ENCODE measurements at places on chromosomes 16 and 17.
A peak's percentile ranks its signal among the peaks of the same experiment; 100 is the strongest.

- peak; percentile 86 for DNase-seq
These were observed 88.5 kb downstream of the SMG6 start for GRCh38 chr17:2214929-2215615.

GRCh38 chr17:45784741-45785479 is 790 bp downstream of the CRHR1 start:
- DNase-seq: no peak

GRCh38 chr17:51245535-51245934 is 14.3 kb downstream of the MBTD1 start:
- DNase-seq: no peak

DNA sequence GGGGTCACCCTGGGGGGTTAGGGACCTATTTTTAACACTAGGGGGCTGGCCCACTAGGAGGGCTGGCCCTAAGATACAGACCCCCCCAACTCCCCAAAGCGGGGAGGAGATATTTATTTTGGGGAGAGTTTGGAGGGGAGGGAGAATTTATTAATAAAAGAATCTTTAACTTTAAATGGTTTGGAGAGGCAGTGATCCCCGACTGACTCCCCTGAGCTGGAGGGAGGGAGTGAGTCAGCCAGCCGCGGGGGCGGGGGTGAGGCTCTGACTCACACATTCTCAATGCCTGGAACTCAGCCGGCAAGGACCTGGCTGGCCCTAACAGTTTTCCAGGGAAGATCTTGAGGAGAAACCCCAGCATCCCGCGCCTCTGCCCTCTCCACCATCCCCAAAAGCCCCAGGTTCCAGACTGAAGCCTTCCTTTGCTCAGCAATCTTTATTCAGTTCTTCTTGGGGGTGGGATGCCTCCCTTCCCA is 1.5 kb downstream of the HCFC1R1 start:
- DNase-seq: peak; percentile 98

- no peak for DNase-seq
These were observed 864.0 kb downstream of the KCNJ2 start for GRCh38 chr17:71033336-71033735.

GRCh38 chr16:13863075-13863765 is 56.7 kb upstream of the ERCC4 start:
- DNase-seq: no peak

Data from fibroblast of skin of right biceps (primary cell).